ENCODE measurements at places on chromosomes 5 and 9.

DNA sequence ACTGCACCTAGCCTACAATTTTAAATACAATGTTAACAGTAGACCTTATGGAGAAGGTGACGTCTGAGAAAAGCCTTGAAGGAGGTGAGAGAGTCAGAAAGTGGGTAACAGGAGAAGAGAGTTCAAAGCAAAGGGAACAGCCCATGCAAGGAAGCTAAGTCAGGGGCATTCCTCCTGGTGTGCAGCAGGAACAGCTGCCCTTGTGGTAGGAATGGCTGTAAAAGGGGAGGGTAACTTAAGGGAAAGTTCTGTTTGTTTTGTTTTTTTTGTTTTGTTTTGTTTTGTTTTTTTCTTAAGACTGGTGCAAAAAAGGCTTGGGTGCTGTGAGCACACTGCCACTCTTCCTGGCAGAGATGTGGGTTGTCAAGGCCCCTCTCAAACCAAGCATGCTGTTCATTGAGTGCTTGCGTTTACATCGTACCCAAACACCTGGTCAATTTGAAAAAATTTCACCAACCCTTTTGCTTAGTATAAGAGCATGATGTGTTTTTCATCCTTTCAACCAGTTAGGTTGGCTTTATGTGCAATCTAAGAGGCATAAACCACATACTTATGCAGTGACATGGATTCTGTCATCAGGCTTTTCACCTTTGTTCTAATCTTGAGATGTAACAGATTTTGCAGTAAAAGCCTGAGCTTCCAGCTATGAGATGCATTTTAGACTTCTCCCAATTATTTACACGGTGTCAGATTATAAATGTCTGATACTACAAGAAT lies 279.7 kb downstream of the GLIS3 start:
- no peak for DNase-seq

GRCh38 chr5:158121678-158122077 lies 262.7 kb upstream of the CLINT1 start:
- DNase-seq: no peak

DNA sequence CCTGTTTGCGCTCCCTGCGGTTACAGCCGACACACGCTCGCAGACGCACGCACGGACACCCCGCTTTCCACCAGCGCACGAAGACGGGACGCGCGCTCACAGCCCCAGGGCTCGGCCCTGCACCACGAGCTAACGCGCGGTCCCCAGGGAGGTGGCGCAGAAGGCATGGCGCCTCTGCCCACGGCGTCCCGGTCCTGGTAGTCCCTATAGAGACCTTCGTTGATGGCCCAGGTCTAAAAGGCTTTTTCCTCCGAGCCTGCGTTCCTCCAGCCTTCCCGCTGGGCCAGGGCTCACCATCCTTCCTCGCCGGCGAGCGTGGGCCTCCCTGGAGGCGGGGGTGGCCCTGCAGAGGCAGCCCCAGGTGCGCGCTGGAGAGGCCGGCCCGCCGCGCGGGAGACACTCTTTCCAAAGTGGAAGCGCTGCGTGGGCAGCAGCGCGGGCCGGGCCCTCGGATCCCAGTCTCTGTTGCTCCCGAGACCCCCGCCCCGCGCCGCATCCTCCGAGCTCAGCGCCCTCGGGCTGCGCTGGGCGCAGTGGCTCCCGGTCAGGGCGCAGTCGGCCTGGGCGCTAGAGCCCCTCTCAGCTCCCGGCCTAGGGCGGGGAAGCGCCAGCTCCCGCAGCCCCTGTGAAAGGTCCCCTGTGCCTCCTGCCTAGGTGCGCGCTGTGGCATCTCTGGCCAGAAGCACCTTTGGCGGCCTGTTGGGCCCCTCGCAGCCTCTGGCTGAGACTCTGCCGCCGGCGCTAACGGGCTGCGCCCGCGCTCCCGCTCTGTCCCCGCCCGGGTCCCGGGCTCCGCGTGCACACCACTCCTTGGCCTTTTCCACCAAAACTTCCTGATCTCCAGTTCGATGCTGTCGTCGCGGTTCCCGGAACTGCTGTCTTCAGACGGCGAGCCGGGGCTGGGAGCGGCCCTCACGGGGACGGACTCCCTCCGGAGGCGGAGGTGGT lies 31.9 kb upstream of the FANCC start:
- DNase-seq: no peak

- DNase-seq: no peak
These were observed 24.1 kb upstream of the WNK2 start for GRCh38 chr9:93159601-93160471.

DNA sequence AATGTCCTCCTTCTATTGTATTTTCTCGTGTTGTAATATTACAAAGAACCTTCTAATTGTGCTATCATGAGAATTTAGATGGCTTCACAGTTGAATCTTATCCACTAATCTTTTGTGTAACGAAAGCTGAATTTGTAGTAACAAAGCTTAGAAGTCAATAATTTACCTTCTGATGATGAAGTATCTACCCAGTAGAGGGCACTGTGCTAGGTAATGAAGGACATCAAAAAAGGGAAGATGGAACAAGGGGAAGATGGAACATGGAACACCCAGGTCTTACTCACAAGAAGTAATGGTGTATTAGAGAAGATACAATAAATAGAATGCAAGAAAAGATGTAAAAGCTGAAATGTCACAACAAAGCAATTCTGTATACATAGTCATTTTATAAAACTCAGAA lies 131.0 kb upstream of the CCNG1 start:
- DNase-seq: no peak

DNA sequence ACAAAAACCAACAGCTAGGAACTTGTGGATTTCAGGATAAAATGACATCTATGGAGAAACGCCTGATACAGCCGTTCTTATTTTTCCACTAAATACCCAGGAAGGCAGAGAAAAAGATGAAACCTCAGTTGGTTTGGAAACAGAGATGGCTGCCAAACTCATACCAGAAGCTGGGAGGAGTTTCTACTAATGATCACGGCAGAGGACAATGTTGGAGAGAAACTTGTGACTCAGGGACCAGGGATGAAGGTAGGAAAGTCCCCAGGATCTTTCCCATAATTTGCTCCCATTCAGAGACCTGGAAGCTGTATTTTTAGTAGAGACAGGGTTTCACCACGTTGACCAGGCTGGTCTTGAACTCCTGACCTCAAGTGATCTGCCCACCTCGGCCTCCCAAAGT lies 187.1 kb upstream of the IER5L start:
- DNase-seq: no peak

GRCh38 chr5:122310889-122311288 lies 1.1 kb upstream of the SNCAIP start:
- DNase-seq: no peak

DNA sequence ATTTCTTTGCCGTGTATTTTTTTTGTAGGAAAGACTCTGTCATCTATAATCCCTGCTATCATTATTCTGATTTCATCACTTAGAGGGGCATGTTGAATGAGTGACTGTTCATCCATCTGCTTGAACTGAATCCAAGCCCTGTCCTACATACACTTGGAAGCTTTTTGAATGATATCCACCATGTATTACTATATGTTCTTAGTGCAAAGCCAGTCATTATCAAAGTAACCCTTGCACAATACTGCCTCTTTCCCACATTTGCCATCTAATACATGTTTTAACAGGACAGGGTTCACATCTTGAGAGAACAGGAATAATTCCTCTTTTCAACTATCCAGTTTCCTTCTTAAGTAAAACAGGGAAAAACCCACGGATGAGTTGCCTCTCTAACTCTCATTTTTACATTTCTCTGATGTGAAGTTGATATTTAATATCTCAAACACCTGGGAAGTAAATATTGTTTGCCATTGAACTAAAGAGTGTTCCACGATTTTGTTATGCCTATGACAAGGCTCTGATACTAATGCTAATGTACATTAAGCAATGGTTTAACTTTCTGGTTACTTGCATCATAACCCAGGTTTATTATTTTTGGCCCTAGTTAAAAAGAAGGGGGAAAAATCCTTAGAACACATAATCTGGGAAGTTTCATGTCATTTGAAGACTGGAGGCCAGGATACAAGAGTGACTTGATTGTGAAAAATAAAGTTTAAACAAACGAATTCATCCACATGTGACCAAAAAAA lies 103.7 kb upstream of the TARS1 start:
- DNase-seq: no peak

- DNase-seq: no peak
These were observed 73.1 kb downstream of the LRSAM1 start for GRCh38 chr9:127524373-127524772.

- DNase-seq: no peak
These were observed 106.3 kb upstream of the GPBP1 start for GRCh38 chr5:57067597-57067924.

DNA sequence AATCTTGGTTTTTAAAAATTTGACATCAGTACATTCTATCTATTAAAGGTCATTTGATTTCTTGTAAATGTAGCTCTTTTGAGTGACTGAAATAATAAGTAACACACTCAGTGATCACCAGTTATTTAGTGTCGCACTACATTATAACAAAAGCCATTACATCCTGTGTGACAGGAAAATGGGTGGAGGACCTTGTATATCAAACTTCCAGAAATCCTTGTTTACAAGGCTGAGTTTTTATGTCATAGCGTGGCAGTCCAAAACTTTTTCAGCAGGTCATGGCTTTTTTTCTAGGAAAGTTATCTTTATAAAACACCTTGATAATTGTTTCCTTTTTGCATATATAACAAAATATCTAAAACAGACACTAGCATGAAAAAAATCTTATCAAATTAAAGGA lies 14.4 kb upstream of the ITGA1 start:
- DNase-seq: no peak

GRCh38 chr9:136665704-136666371 lies 3.1 kb downstream of the EGFL7 start:
- DNase-seq: peak; percentile 37

- DNase-seq: no peak
These were observed 171.6 kb downstream of the ADAMTS12 start for GRCh38 chr5:33720176-33720575.

GRCh38 chr9:82679472-82679871 lies 383.5 kb downstream of the RASEF start:
- DNase-seq: peak; percentile 12
